ENCODE measurements at places on chromosomes 3 and 15.

GRCh38 chr3:118810499-118811035 lies 224.1 kb downstream of the IGSF11 start:
- no peak for DNase-seq

GRCh38 chr3:144466540-144466939 lies 494.9 kb downstream of the DIPK2A start:
- DNase-seq: no peak

DNA sequence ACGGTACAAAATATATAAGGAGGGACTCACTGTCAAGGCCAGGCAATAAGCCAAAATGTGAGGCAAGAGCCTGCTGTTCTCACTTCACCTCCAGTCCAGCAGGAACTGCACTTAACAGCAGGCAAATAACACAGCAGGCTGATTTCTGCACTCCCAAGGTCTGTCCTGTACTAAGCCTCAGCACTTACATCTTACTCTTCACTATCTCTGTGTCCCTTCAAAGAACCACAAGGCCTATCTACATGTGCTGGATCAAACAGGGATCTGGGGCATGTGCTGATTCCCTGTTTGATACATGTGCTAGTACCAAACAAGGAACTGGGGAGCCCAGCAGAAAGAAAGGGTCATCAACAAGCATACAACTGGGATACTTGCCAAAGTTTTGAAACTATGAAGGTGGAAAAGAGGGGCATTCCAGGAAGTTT lies 22.2 kb downstream of the UACA start:
- no peak for DNase-seq

DNA sequence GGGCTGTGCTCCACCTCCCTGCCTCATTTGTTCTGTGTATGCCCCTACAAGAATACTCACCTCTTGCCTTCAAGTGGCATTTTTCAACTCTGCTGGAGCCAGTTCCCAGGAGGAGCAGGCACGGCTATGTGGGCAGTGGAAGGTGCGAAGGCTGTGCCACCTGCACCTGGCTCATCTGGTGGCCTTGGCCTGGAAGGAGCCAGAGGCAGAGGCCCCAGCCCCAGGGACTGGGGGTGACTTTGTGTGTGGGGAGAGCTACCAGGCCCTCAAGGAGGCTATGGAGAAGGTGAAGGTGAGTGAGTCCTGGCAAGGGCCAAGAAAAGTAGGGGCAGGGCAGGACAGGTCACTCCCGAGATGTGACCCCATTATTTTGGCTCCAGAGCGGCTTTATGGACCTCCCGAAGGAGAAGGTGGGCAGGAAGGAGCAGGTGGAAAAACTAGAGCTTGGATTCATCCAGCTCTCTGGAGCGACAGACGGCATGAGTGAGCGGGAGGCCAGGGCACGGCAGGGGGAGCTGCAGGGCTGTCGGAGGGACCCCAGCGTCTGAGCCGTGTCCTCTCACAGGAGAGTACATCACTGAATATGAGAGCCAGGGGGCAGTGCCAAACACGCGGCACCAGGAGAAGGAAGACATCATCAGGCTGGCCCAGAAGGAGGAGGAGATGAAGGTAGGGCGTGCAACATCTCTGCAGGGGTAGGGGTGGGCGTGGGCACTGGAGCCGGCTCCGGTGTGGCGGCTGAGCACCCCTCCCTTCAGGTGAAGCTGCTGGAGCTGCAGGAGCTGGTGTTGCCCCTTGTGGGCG lies 57.3 kb upstream of the UBE2Q2 start:
- no peak for DNase-seq

GRCh38 chr3:48919215-48920138 lies 835 bp downstream of the ARIH2 start:
- peak; percentile 69 for DNase-seq

DNA sequence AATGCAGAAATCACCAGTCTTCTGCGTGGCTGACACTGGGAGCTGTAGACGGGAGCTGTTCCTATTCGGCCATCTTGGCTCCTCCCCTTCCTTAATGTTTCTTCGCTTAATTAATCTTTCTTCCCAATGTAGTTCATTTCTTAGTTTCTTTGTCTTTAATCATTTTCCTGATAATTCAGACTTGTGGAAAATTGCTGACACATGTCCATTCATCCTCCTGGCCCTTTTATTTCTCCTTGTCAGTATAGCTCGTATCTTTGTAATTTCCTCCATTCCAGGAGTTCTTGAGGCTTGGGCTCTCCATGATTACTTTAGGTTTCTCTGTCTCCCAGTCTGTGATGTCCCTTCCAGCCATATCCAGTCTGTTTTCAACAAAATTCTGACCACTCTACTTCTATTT lies 98.7 kb downstream of the UBE2E2 start:
- DNase-seq: no peak

DNA sequence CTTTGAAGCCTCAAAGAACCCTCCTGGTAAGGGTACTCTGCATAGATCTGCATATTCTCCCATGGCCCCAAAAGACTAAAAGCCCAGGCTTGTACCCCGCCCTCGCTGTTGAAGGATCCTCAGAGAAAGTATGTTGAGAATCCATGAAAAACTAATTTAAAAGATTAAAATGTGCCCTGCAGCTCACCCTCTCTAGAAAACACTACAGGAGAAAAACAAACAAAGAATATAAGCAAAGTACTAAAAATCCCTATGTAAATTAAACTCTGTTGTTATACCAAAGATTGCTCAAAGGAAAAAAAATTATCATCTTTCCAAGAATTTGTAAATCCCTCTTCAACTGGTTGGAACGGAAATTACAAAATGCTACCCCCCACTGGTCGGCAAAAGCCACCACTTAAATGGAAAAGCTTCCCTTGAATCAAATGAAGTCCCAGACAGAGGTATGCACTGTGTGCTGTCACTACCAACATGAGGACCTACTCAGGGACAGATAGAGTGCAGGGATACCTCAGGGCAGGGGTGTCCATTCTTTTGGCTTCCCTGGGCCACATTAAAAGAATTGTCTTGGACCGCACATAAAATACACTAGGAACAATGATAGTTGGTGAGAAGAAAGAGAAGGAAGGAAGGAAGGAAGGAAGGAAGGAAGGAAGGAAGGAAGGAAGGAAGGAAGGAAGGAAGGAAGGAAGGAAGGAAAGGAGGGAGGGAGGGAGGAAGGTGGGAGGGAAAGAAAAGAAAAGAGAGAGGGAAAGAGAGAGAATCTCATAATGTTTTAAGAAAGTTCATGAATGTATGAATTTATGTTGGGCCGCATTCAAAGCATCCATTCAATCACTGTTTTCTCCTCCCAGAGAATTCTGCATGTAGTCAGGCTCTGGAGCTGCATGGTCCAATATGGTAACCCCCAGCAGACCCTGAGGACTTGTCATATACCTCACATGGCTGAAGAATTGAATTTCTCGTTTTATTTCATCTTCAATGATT lies 88.1 kb downstream of the MAGI1 start:
- no peak for DNase-seq

- no peak for DNase-seq
Observed at GRCh38 chr15:100220058-100220768, 121.6 kb downstream of the ADAMTS17 start.

- no peak for DNase-seq
Observed at GRCh38 chr15:65383991-65384390, 6.2 kb upstream of the IGDCC3 start.

- DNase-seq: no peak
Observed at GRCh38 chr15:80367094-80367493, 37.1 kb upstream of the ARNT2 start.

- no peak for DNase-seq
Observed at GRCh38 chr3:15558581-15558980, 37.1 kb upstream of the COLQ start.

DNA sequence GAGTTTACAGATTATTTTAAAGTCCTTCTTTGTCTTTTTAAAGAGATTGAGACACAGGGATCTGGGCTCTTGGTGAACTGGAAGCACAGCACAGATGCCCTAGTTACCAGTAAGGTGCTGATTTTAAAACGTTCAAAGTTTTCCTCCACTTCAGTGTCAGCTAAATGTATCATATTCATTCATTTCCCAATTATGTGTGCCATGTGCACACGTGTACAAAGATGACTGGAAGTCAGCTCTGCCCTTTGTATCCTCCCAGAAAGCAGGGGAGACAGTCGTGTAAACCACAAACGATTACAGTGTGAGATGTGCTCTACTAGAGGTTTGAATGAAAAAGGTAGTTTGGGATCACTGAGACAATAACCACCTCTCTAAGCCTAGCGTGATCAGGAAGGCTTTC lies 730 bp downstream of the ZKSCAN7 start:
- no peak for DNase-seq

DNA sequence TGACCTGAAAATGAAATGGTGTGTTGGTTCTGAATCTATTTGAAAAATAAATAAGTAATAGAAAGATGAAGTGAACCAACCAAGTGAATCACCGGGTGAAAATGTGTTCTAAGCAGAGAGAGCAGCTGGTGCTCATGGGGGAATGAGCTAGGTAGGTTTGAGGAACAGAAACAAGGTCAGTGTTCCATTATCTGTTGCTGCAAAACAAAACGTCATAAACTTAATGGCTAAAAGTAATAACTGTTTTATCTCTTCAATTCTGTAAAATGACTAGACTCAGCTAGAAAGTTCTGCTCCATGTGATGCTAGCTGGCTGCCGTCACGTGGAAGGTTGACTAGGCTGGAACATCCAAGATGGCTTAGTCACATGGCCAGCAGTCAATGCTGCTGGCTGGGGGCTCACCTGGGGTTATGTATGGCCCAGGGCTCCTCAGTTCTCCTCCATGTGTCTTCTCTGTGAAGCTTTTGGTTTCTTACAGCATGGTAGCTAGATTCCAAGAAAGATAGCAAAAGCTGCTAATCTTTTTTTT lies 13.3 kb upstream of the SH3BP5 start:
- DNase-seq: peak; percentile 31

DNA sequence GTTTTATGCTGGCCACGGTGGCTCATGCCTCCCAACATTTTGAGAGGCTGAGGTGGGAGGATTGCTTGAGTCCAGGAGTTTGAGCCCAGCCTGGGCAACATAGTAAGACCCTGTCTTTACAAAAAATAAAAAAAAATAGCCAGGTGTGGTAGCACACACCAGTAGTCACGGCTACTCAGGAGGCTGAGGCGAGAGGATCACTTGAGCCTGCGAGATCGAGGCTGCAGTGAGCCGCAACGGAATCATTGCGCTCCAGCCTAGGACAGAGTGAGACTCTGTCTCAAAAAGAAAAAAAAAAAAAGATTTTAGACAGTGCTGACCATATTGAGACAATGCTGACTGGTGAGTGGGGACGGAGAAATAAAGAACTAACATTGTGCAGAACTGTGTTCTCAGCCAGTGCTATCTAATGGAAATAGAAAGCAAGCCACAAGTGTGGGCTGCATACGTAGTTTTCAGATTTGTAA lies 67.2 kb downstream of the ST6GAL1 start:
- DNase-seq: no peak

DNA sequence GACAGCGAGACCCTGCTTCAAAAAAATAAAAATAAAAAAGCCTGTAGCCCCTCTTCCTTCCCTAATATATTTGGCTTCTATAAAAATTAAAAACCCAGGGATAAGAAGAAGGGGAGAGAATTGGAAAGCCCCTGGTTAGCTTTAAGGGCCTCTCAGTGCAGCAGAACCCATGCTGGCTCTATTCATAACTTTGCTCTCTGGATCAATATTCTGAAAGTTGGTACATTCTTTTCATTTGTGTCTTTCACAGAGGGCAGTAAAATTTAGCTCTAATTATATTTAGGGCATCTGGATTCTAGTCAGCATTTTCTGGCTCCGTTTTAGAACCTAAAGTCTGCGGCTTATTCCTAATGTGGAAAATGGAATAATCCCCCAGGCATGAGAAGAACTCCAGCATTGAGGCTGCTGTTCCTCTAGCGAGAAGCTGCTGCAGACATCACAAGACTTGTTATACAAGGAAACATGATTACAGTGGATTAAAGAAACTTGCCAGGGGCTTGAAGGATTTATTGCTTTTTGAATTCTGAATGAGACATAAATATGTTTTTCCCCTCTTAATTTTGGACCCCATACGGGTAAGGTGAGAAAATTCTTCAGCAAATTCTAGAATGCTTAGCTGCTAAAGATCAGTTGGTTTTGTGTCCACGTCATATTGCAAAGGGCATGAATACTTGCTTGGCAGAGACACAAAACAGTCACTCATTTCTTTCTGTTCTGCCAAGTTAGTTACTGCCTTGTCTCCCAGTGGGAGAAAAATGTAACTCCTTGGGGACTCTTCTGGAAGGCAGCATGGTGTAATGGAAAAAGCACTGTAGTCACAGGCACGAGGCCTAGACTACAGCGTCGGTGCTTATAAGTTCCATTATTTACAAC lies 177.7 kb downstream of the VGLL4 start:
- no peak for DNase-seq

GRCh38 chr3:129911261-129911861 lies 17.9 kb upstream of the TMCC1 start:
- no peak for DNase-seq

GRCh38 chr3:102095383-102095782 lies 246.1 kb downstream of the NFKBIZ start:
- no peak for DNase-seq

DNA sequence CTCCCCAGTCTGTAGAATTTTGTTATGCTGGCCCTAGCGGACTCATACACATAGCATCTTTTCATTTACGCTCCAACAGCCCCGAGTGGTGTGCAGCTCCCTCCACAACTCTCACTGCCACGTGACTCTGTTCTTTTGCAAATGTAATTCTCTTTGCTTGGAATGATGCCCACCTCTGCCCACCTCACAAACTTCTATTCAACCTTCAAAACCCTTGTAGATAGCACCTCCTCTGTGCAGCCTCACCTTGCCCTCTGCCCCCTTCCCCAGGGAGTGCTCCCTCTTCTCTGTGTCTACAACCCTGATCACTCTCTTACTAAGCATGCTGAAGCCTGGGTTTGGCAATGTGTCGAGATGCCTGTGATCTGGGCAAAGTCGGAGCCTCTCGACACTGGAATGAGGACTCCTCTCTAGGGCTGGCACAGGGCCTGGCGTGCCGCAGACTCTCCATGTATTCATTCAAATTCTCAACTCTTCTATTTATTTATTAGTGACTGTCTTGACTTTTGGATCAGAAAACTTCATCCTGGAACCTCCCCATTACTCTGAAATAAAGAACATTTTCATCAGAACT lies 73.5 kb downstream of the MGLL start:
- DNase-seq: no peak

- DNase-seq: no peak
Observed at GRCh38 chr3:194177141-194177540, 41.2 kb downstream of the HES1 start.

- DNase-seq: no peak
Observed at GRCh38 chr3:164486150-164486549, 592.1 kb downstream of the SI start.

- no peak for DNase-seq
Observed at GRCh38 chr3:120855665-120856437, 52.2 kb upstream of the STXBP5L start.

- DNase-seq: no peak
Observed at GRCh38 chr15:38421069-38421690, 32.7 kb upstream of the FAM98B start.

GRCh38 chr3:143066033-143066432 lies 53.5 kb upstream of the CHST2 start:
- DNase-seq: no peak

GRCh38 chr3:169494982-169495381 lies 168.5 kb downstream of the MECOM start:
- DNase-seq: no peak

- no peak for DNase-seq
Observed at GRCh38 chr3:192022412-192022811, 561.4 kb downstream of the PYDC2 start.

Data from CD4-positive, alpha-beta memory T cell (primary cell).